ENCODE measurements at places on chromosomes 4 and X.

DNA sequence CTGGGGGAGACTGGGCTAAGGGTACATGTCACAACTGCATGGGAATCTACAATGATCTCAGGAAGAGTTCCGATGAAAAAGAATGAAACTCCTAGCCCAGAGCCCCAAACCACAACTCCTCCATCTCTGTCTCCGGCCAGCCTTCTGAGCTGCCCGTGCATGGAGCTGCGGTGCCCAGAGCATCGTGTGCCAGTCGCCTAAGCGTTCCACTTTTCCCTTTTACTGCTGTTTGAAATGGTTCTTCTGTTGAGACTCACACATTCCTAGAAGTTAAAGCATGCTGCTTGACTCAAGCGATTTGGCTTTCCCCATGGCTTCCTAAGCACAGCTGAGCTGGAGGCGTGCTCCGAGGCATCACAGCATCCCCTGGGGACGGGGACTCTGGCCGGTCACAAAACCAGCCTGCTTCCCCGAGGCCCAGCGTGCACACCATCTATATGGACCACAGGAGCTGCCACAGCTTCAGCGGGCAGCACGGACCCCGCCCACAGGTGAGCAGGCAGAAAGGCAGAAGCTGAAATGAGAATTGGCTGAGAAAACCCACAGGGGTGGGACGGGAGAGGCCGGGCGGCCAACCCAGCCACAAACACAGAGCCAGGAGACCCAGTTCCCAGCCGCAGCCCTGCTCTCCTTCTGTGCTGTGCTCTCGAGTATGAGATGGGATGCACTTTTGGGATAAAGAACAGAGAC lies 5.0 kb downstream of the CCNQ start:
- DNase-seq: no peak

DNA sequence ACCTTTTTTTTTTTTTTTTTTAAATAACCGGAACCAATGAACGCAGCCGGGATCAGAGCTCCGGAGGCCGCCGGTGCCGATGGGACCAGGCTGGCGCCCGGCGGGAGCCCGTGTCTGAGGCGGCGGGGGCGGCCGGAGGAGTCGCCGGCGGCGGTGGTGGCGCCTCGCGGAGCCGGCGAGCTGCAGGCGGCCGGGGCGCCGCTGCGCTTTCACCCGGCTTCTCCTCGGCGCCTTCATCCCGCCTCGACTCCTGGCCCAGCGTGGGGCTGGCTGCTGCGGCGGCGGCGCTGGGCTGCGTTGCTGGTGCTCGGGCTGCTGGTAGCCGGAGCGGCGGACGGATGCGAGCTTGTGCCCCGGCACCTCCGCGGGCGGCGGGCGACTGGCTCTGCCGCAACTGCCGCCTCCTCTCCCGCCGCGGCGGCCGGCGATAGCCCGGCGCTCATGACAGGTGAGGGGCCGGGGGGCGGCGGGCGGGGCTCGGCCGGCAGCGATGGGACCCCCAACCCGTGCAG lies 337 bp downstream of the STIM2 start:
- no peak for DNase-seq

DNA sequence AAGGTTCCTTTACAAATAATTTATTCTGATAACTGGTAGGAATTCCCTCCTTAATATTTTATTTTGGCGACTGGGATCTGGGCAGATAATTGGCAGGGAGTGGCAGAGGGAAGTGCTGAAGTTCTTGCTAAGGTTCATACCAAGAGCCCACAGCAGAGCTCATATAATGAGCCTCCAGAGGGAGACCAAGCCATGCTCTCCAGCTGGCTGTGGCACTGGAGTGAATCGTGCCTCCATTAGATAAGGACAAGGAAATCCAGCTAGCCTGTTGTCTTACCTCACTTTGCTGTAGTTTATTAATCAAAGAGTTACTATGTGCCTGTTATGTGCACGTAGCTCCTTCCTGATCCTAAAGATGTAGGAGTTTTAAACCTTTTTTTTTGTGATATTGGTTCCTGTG lies 1.3 kb downstream of the ASB12 start:
- no peak for DNase-seq

- no peak for DNase-seq
Measured at GRCh38 chr4:19743115-19743638, 508.5 kb upstream of the SLIT2 start.

DNA sequence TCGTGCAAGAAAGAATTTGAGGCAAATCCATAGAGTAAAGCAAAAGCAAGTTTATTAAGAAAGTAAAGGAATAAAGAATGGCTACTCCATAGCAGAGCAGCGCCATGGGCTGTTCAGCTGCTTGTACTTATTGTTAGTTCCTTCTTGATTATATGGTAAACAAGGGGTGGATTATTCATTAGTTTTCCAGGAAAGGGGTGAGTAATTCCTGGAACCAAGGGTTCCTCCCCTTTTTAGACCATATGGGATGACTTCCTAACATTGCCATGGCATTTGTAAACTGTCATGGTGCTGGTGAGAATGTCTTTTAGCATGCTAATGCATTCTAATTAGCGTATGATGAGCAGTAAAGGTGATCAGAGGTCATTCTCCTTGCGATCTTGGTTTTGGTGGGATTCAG lies 23.5 kb upstream of the CEP135 start:
- no peak for DNase-seq

DNA sequence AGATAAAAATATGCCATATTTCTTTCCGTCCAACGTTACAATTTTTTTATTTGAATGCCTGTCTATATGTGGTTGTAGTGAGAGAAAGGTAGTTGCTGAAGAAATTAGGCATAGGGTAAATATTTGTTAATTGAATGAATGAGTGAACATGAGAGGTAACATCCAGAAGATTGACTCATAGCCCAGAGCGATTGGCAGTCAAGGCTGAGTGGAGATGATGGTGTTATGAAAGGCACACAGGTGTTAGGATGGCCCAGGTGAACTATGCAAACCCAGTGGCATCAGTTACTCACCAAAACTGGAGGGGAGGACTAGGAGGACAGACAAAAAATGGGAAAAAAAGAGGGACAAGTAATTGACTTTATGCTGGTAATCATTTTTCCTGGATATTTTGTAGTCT lies 31.7 kb upstream of the SPRY1 start:
- no peak for DNase-seq

DNA sequence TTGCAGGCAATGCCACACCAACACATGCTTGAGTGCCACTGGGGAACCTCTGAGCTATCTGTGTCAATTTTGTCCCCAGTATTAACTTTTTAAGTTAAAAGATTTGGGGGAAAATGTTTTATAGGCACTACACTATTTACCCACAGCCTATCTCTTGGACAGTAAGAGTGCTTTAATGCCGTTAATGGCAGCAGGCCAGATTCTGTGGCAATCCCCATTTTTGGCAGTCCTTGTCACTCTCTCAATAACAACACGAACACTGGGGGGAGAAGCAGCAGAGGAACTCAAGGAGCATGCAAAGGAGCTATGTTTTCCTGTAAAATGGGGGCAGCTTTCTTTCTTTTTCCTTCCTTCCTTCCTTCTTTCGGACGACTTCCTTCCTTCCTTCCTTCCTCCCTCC lies 168.6 kb downstream of the NSUN7 start:
- peak; percentile 55 for DNase-seq

DNA sequence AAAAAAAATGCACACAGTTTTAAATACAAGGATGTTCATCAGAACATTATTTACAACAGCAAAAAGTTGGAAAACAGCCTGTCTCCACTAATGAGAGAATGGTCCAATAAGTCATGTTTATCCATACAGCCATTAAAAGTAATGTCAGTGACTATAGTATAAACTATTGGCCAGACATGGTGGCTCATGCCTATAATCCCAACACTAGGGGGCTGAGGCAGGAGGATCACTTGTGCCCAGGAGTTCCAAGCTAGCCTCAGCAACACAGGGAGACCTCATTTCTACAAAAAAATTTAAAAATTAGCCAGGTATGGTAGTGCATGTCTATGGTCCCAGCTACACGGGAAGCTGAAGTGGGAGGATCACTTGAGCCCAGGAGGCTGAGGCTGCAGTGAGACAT lies 48.1 kb upstream of the IL13RA1 start:
- no peak for DNase-seq

DNA sequence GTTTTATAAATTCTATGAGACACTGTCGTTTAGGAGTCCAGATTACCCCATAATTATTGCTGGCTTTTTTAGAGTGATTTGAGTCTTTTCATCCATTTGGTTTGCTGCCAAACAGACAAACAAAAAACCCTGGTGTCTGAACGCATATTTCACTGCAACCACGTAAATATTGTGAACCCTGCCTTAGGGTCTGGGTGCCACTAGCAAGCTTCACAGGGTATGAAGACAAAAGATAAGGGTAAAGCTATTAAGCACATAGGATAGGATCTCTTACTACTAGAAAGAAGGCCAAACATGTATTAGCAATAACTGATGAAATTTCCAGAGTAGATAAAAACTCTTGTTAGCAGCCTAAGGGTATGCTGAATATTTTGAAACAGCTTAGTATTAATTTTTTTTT lies 143.3 kb downstream of the BANK1 start:
- no peak for DNase-seq

GRCh38 chr4:89617317-89617716 lies 219.6 kb downstream of the SNCA start:
- no peak for DNase-seq

DNA sequence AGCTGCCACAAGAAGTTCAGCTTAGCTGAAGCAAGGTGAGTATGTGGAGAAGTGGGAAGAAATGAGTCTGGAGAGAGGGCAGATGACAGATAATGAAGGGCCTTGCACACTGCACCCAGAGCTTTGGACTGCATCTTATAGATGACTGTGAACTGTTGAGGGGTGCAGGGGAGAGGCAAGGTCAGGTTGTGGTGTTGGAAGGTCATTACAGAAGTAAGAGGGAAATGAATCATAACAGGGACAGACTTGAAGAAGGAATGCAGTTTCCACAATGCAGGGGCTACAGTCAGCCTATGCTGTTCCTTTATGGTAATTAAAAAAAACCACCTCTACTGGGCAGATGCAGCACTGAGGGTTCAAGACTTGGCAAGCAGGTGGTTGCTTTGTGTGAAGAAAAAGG lies 4.8 kb upstream of the IGFBP7 start:
- no peak for DNase-seq

GRCh38 chr4:169153481-169154087 lies 117.2 kb downstream of the SH3RF1 start:
- DNase-seq: no peak

- peak; percentile 75 for DNase-seq
Measured at GRCh38 chr4:158170691-158171561, 1.9 kb downstream of the GASK1B start.

- no peak for DNase-seq
Measured at GRCh38 chr4:56200275-56200674, 187.0 kb downstream of the AASDH start.

DNA sequence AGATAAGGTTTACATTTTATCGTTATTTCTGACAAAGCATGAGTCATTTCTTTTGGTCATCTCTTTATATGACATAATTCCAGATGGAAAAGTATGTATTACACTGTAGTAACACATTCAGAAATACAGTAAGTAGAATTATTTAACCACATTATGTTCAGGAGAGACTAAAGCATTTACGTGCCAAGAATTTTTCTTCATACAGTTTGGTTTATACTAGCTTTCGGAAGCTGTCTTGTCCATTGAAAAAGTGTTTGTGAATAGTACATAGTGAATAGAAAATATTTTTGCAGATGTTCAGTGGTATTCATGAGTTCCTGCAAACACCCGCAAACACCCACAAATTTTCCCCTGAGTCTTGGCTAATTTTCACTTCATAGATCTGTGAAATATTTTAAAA lies 1033.0 kb upstream of the INTU start:
- DNase-seq: no peak

- no peak for DNase-seq
Measured at GRCh38 chr4:40246938-40247337, 50.1 kb downstream of the RHOH start.

DNA sequence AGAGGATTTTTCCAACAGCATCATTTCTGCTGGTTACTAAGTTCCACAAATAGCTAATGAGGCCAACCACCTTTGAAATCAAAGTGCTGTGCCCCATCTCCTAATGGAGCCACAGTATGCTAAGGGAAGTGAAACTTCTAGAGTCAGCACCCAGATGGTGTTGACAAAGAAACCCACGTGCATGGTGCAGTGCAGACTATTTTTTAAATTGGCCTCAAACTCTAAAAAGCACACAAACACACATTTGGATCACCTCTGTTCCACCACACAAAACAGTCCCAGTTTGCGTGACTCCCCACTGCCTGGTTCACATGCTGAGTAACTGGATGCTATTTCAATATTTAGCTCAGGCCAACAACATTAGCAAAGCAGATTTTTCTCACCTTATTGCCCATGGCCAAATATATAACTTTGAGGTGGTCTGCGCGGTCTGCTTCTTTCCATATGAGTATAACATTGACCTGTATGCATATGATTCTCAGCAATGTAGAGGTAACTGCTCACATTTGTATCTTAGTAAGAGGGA lies 69.9 kb downstream of the AMELX start:
- DNase-seq: no peak

- DNase-seq: no peak
Measured at GRCh38 chr4:10253765-10254164, 137.2 kb upstream of the WDR1 start.

- no peak for DNase-seq
Measured at GRCh38 chr4:125042041-125042440, 272.7 kb upstream of the FAT4 start.

DNA sequence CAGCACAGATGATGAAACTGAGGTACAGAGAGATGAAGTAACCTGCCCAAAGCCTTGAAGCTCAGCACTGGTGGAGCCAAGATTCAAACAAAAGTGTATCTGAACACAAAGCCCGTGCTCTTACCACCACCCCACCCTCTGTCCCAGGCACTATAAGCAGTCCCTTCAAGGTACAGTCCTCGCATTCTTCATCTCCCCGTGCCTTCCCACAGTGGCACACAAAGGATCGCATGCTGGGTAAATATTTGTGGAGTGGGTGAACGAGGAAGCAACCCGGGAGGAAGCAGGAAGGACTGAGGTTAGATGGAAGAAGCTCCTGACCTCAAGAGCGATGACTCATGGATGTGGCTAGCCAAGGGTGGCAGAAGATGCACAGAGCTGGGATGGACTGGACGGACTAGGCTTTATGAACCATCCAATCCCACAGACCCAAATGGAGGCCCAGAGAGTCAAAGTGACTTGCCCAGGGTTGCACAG lies 18.4 kb downstream of the IQSEC2 start:
- no peak for DNase-seq

GRCh38 chrX:132022198-132022966 lies 720 bp upstream of the STK26 start:
- no peak for DNase-seq

DNA sequence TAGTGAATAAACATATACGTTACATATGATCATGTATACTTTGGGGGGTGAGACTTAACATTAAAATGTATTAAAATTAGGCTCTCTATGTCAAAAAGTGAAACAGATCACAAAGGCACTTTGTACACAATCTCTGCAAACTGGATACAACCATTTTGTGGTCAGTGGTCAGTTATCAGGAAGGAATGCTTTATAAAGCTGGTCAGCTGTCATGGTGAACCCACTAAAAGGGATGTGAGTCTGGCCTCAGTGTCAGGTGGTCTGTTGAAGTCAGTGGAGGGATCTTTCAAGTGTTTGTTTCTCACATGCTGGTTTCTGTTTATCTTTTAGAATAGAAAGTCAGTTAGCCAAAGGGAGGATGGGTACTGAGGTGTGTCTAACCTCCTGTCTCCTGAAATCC lies 875.5 kb upstream of the INTU start:
- DNase-seq: no peak
